Activated CD4-positive, alpha-beta T cell treated with anti-CD3 and anti-CD28 coated beads, Interleukin-2, amount 50 U/mL, for 24 hours (primary cell): ENCODE measurements at places on chromosomes 4 and X.

GRCh38 chr4:2728806-2729532, 27.2 kb downstream of the TNIP2 start:
- no peak for DNase-seq

DNA sequence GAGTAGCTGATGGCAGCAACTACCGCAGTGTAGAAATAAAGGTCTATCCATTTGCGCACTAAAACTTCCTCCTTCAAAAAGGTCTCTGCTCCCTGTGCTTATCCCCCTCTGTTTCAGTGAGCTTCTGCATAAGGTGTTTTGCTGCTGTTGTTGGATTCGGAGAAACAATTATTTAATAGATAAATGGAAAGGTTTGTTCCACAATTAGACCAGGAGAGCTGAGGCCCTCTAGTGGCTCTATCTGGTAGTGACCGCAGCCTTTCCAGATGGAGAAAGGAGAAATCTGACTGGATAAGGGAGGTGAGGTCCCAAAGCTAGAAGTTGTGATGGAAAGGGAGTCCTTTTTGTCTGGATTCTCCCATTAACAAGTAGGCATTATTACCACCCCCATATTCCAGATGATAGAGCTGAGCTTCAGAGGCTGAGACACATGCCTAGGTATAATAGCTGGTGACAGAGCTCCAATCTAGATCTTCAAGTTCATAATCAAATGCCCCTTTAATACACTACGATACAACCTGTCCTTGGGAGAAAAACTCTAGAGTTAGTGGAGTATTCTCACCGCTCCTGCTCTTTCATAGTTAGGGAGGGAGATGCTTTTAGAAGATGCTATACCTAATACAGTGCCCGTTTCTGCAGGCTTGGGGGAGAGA, 5.1 kb upstream of the GABRQ start:
- DNase-seq, result no peak

GRCh38 chr4:2186133-2186864, 55.6 kb downstream of the HAUS3 start:
- DNase-seq, result no peak

GRCh38 chr4:156598138-156598681, 373.4 kb downstream of the PDGFC start:
- no peak for DNase-seq

DNA sequence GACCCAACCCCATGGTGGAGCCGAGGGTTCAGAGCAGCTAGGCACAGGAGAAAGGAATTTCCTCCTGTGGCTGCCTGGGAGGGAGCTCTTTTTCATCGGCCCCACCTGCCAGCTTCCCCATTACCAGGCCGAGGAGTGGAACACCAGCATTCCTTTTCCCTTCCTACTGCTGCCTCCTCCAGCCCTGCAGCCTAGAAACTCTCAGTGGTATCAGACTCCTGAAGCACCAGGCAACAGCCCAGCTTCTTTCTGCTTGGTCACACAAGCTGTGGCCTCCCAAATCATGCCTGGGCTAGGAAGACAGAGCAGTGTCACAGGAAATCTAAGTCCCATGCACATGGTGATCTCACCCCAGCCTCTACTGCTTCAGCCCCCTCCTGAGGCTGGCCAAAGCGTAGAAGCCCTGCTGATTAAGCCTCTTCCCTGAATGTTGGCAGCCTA, 30.1 kb downstream of the RTL5 start:
- DNase-seq, result no peak

- DNase-seq, result no peak
Measured at GRCh38 chr4:182881914-182882313, 35.3 kb downstream of the DCTD start.

- no peak for DNase-seq
Measured at GRCh38 chr4:3315566-3315965, 22.7 kb downstream of the RGS12 start.

- DNase-seq, result no peak
Measured at GRCh38 chr4:23290656-23291055, 597.9 kb downstream of the GBA3 start.

- DNase-seq, result no peak
Measured at GRCh38 chrX:131881194-131881593, 141.9 kb upstream of the STK26 start.

- no peak for DNase-seq
Measured at GRCh38 chrX:68570598-68570997, 71.7 kb downstream of the YIPF6 start.

DNA sequence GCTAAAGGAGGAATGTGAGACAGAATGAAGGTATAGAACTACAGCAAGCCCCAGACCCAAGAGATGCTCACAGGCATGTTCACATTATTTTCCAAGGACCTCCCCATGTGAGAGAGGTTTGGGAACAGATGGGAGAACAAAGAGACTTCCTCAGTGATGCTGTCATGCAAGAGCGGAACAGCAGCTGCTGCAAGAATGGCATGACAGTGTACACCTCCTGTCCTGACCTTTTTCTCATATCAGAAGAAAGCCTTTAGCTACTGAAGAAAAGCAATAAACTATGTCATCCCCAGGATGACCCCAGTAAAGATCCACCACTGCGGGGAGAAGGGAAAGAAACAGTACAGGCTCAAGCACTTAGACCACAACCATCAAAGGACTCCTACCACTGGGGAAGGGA, 7.2 kb downstream of the PRDM5 start:
- no peak for DNase-seq
